ENCODE measurements at places on chromosomes 13 and 19. TPM values are rescaled to one million over a fixed set of nuclear protein-coding genes. Genes with fewer than 3 reads are reported as not detected.

GRCh38 chr19:3360421-3361383 lies 5.7 kb upstream of the NFIC start:
- peak; percentile 59 for DNase-seq

GRCh38 chr13:48231080-48231479 lies 1.9 kb upstream of the ITM2B start:
- no peak for DNase-seq

DNA sequence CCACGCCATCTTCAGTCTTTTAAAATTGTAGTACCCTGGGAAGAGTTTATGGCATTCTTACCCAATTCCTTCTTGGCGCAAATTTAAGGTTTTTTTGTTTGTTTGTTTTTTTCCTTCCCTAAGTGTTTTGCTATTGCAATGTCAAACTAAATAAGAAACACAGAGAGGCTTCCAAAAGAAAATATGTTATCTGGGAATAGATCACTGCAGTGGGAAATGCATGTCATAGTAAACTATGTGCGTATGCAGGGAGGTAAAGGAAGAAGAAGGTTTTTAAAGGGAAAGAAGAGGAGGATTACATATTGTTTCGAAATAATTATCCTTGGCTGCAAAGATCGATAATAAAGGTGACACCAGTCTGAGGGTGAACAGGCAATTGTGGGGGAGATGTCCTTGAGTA lies 13.2 kb downstream of the CLEC11A start:
- no peak for DNase-seq

- no peak for DNase-seq
Observed at GRCh38 chr19:40596608-40597328, 4.4 kb upstream of the LTBP4 start.

DNA sequence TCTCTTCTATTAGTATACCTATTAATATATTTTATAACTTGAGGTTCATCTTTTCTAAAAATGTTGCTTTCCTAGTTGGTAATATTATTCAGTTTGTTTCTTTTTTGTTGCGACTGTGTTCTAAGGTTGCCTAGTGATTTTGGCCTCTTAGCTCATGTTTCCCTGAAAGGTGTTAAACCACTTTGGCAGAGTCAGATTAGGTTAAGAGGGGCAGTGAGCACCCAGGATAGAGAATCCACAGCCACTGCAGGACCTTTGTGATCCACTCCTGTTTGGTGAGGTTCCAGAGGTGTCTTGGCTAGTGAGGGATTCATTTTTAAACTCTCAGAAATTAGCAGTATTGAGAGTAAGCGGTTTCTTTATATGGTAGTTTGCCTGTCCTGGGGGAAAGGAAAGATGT lies 14.9 kb upstream of the GPR18 start:
- peak; percentile 52 for DNase-seq

DNA sequence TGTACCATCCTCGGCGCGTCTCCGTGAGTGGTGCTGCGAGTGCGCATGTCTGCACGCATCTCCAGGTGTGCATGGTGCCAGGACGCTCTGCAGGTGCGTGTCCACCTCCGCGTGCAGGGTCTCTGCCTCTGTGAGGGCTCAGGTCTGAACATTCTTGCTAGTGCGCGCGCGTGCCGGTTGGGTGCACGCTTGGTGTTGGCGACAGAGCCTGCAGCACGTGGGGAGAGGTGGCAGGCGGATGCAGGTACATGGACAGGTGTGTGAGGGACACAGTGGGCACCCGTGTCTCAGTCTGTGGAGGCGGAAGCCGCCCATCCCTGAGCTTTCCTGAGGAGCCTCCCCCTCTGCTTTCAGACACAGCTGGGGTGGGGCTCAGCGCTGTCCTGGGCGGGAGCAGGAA lies 4.9 kb upstream of the OR10H2 start:
- DNase-seq = no peak

DNA sequence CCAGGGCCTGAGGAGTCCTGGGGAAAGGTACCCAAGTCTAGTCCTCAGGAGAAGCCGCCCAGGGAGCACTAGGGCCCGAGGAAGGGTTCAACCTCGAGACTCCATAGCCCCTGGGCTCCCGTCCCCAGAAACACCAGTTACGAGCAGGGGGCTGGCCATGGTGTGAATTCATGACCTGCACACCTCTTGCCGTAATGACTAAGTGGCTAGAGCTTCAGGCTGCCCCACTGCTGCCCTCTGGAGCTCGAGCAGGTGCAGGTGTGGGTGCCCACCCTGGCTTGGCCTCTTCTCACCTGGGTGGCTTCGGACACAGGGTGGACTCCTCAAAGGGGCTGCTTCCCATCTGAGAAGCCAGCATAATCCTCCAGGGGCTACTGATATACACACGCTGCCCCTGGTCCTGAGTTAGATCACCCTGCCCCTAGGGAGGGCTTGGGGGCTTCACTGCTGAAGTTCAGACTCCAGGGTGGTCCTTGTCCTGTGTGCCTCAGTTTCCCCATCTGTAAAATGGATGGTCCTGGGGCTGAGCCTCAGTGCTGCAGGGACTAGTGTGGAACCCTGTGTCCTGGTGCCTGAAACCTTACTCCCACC lies 13.6 kb downstream of the SPC24 start:
- DNase-seq = peak; percentile 82

- no peak for DNase-seq
Observed at GRCh38 chr13:91664039-91664438, 265.6 kb downstream of the GPC5 start.

MBD3L2 gene
- not detected for total RNA-seq

UBE2L5 gene
- total RNA-seq = not detected

Data from SJSA1 (cell line).